ENCODE measurements at places on chromosomes 5 and 9.

GRCh38 chr9:120619751-120620655, 40.0 kb upstream of the CDK5RAP2 start:
- DNase-seq = peak; percentile 30

DNA sequence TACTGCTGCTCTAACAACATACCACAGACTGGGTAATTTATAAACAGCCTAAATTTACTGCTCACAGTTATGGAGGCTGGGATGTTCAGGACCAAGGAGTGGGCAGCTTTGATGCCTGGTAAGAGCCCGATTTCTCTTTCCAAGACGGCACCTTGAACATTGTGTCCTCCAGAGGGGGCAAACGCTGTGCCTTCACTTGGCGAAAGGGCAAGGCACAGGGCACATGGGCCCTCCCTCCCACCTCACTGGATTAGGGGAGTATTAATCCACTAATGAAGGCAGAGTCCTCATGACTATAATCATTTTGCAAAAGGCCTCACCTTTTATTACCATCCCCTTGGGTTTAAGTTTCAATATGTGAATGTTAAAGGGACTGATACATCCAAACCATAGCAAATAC, 397.7 kb downstream of the TMEM38B start:
- DNase-seq = no peak

GRCh38 chr9:89539374-89539773, 41.5 kb upstream of the SEMA4D start:
- DNase-seq = no peak

DNA sequence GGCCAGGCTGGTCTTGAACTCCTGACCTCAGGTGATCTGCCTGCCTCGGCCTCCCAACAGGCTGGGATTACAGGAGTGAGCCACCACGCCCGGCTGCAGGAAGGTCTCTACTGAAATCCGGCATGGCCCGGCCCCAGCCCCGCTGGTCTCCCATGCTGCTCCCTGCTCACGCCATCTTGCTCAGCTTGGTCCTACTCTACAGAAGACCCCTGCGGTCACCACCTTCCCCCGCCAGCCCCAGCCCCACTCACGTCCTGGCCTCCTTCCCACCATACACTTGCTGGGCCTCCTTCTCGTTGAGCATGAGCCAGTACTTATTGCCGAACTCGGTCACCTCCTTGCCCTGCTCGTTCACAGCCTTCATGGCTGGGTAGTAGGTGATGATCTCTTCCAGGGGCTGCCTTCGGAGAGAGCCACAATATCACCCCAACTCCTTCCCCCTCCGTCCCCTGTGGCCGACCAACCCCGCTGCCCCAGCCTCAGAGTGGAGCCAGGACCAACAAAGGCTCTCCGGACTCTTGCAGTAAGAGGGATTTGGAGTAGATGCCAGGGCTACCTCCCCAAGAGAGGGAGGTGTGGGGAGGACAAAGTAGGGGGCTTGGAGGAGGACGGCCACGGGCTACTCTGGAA, 4.0 kb downstream of the PTGES2 start:
- DNase-seq = no peak

DNA sequence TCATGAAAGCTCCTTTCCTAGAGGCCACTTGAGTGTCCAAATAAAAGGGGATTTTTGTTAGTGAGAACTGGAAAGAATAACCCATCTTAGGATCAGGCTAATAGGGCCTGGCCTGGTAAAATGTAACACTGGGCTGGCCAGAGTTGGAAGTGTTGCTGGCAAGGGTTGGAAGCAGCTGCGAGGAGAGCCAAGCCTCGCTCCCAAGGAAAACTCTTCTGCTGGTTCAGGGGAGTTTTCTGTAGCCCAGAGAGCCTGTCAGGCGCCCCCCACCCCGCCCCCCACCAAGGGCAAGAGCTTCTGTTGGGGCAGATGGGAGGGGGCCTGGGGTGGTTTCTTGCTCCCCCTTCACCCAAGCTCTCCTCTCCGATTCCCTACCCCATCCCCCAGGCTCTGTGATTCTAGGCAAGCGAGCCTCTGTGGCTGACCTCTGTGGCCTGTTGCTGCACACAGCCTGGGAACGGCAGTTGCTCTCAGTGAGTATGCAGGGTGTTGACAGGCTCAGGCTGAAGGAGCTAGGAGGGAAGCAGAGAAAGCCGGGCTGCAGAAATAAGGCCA, 547.8 kb downstream of the CCDC171 start:
- no peak for DNase-seq

DNA sequence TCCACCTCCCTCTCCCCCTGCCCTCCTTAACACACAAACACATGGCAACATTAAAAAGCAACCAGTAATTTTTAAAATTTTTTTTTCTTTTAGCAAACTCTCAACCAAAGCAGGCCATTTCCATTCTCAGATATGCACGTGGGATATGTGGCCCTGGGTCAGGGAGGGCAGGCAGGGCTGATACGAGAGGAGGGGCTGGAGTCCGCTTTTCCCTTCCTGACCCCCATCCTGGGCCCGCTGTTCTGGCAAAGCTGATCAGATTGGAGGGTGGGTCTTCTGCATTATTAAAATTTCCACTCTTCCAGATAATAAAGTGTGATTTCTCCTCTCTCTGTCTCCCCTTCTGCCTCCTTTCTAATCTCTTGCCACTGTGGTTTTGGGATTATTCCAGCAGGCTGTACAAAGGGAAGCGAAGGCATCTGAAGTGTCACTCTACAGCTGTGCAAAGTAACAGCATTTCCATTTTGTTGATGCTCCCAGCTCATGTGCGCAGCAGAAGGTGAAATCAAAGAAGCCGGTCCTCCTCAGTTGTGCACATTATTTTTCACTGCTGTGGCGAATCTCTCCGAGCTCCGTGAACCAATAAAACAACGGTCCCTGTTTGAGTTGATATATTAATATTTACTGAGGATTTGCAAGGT, 12.0 kb downstream of the IRX1 start:
- no peak for DNase-seq

GRCh38 chr9:96344458-96345180, 38.9 kb downstream of the SLC35D2 start:
- peak; percentile 78 for DNase-seq

GRCh38 chr9:37236822-37237221, 116.4 kb downstream of the ZCCHC7 start:
- no peak for DNase-seq

DNA sequence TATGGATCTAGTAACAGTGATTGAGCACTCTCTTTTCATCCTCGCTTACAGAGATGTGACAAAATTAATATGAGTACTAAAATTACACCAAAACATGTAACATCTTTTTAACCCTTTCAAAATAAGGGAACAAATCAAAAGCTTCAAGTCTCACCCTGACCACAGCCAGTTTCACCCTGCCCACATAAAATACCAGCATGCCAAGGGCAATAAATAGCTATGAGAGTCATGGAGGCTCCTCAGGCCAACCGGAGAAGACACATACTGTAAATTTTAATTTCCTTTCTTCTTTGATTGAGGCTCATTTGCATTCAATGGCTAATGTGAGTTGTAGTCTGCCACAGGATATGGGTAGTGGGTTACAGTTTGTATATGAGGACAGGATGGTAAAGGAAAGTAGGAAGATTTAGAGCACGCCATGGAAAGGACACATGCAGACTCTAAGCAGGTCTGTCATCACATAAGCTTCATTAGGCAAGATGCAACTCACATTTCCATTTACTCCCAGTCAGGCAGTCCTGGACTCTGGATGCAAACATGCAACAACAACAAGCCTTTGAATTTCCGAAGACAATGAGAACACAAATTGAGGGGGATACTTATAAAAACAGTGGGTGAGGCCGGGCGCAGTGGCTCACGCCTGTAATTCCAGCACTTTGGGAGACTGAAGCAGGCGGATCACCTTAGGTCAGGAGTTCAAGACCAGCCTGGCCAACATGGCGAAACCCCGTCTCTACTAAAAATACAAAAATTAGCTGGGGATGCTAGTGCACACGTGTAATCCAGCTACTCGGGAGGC, 11.3 kb downstream of the IL4 start:
- DNase-seq = no peak

- no peak for DNase-seq
Observed at GRCh38 chr9:103819936-103820335, 274.2 kb upstream of the SMC2 start.

DNA sequence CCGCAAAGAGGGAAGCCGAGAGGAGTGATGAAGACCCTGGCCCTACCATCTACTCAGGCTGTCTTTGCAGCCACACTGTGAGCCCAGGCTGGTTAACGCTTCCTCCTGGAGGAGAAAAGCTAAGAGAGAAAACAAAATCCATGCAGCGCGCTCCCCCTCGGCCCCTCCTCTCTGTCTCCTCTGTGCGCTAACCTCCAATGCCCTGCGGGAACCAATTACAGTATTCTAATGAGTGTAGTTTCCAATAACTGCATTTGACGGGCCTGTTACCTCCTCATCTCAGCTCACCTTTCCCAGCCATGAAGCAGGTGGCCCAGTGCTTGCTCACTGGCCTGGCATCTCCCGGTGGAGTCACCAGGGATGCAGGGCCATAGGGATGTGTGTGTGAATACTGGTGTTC, 565.5 kb downstream of the EBF1 start:
- DNase-seq = no peak

GRCh38 chr9:104765138-104765537, 1.2 kb downstream of the NIPSNAP3B start:
- DNase-seq = no peak

- no peak for DNase-seq
Observed at GRCh38 chr9:36301227-36301626, 43.0 kb upstream of the GNE start.

GRCh38 chr9:136541709-136542108, 4.1 kb downstream of the NOTCH1 start:
- no peak for DNase-seq

Data from GM04504 (cell line).